Activated CD4-positive, alpha-beta T cell treated with anti-CD3 and anti-CD28 coated beads for 24 hours (primary cell): ENCODE measurements at places on chromosomes 11 and 22.
A peak's percentile ranks its signal among the peaks of the same experiment; 100 is the strongest.

- no peak for DNase-seq
These were observed 1526.5 kb downstream of the LRRC4C start for GRCh38 chr11:39932966-39933365.

DNA sequence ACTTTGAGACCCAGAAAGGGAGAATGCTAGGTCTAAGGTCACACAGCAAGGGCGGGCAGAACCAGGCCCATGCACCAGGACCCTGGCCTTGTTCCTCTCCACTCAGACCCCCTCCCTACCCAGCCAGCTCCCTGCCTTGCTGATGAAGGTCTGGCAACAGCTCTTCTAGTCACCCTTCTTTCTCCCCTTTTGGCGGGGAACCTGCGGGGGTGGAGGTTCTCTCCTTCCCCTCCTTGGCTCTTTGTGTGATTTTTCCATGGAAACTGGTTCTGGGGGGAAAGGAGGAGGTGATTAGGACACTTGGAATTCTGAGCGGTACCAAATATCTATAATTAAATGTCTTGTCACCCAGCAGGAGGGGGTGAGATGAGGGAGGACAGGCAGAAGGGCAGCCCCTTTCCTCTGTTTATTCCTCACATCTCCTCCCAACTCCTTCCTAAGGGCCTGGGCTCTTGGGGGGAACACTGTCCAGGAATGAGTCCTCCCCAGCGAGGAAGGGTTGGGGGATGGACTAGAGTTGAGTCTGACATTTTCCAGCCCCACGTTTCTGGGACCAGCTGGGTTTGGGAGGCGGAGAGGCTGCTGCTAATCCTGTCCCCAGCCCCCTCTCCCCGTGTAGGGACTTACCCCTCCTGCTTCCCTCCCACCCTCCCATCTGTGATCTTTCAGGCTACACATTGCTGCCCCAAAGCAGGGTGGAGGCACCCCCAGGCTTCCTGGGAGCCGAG, 7.4 kb downstream of the ARHGEF17 start:
- DNase-seq, result no peak

- no peak for DNase-seq
These were observed 10.4 kb downstream of the CCKBR start for GRCh38 chr11:6269994-6270393.

DNA sequence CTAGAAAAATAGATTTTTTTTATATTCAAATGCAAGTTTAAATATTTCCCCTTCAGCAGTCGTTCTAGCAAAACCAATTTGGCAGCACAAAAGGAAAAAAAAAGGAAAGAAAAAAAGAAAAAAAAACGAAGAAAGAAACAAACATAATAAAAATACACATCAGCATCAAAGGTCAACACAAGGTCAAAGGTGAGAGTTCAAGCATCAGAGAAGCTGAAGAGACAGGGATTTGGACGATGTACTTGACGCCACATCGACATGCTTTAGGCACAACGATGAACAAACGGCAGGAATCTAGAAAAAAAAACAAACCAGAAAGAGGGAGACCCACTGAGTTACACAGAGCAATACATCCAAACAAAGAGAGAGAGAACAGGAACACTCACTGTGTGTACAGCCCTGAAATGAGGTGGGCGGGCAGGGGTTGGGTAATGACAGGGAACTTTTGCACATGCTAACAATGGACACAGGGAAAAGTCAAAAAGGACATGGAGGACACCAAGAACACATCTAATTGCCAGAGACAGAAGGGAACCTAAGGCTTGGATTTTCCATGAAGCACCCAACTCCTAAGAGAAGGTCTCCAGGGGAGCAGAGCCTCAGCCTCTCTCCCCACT, 19.8 kb upstream of the RAPSN start:
- no peak for DNase-seq

DNA sequence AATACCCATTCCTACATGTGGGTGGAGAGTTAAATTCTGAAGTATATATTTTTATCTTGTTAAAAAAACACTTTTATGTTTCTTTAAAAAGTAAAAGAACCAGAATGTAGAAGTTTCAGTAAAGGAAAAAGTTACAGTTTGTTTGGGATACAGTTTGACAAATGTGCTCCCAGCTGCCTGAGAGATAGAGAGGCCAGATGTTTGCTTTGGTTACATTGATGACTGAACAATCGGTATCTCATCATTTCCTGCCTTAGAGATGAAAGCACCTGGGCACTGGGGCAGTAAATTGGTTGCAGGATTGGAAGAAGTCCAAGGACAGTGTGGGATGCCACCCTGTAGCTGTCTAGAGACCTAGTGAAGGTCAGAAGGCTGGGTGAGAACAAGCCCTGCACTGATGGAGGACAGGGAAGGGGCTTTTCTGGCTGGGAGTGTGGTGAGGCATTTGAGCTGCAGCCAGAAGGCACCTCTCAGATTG, 16.6 kb downstream of the MED15 start:
- DNase-seq, result no peak

DNA sequence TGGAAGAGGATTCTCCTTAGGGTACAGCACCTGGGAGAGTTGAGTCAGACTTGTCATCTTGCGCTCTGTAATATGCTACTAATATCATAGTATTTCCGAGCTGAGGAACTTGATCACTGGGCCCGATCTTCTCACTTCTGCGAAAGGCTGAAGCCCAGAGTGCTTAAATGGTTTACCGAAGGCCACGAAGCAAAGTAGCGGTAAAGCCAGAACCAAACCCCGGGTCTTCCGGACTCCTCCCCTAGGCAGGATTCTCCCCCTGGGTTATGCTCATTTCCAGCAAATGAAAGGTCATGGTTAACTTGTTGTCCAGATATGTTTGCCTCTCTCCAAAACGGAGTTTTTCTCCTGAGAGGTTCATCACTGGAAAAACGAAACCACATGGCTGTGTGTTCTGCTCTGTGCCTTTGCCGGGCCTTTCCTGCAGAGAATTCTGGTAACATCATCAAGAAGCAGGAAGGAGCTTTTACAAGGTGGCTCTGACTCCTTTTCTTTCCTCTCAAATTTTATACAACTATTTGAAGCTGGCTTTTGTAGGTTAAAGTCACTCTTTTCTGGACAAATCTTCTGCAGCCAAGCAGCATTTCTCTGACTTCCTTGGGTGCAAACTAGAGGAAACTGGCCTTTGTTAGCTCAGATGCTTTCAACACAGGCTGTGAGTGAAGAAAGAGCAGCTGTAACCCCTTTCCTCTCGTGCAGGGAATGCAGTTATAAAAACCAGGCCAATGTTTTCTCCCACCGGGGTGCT, 35.5 kb downstream of the UBASH3B start:
- no peak for DNase-seq

DNA sequence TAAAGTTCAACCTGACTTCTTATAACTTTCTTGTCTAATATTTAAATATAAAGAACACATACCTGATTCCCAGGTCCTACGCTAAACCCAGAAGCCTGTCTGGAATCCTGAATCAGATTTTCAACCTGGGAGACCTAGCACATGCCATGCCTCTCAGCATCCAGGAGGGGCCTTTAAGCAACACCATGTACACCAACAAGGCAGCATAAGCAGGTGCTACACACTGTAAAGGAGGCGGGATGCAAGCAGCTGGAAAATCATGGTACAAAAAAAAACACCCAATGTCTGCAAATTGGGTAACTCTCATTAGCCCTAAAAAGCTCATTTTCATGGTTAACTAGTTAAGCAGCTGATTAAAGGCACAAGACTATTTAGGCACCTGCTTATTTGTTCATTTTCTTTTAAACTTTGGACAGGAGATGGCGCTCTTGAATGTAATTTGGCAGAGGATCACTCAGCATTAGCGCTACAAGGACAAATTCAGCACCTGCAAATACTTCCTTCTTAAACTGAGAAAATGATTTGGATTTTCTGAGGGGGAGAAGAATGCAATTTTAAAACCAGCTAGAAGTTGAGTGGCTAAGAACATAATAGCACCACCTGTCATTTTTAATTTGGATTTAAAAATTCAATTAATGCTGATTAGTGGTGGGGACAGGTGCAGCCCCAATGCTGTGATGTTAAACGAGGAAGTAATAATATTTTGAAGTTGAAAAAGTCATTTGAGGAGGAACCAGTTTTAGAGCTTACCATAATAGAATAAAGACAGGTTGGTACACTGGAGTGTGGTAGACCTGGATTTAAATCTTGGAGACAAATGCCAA, 104.0 kb downstream of the FAR1 start:
- peak; percentile 10 for DNase-seq

- DNase-seq, result no peak
These were observed 67.6 kb upstream of the BID start for GRCh38 chr22:17841836-17842235.

DNA sequence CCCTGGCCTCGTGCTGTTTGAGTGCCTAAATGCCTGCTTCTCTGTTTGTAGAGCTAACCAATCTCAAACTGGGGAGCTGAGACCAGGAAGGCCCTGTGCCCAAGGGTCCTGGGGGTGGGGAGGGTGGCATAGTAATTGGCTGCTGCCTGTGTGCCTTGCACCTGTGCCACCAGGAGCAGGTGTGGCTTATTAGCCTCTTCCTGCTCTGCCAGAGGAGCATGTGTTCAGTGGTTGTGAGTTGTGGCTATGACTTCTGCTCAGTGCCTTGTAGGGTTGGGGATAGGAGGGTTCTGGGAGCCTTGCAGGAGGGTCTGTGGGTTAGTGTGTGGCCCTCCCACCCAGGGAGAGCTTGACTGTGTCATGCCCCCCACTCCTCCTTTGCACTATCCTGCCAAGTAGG, 109.2 kb downstream of the ZBTB16 start:
- no peak for DNase-seq

DNA sequence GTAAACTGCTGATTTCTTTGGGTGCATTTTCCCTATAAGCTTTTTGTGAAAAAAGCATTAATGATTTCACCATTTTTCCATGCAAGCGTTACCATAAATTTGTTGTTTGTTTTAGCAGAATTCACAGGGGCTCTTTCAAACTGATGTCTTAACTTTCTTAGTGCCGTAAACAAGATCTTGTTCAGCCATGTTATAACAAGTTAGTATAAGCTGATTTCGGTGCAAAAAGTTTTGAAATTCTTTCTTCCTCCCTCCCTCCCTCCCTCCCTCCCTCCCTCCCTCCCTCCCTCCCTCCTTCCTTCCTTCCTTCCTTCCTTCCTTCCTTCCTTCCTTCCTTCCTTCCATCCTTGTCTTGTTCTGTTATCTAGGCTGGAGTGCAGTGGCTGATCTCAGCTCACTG, 71.7 kb upstream of the CHORDC1 start:
- DNase-seq, result no peak

GRCh38 chr11:2273311-2273710, 2.9 kb upstream of the ASCL2 start:
- no peak for DNase-seq

- peak; percentile 62 for DNase-seq
These were observed at the start of gene NOL12 for GRCh38 chr22:37686002-37686982. TSS of gene NOL12 (plus strand) at chr22:37686343. CDS start at chr22:37686393, 50 bp downstream.

DNA sequence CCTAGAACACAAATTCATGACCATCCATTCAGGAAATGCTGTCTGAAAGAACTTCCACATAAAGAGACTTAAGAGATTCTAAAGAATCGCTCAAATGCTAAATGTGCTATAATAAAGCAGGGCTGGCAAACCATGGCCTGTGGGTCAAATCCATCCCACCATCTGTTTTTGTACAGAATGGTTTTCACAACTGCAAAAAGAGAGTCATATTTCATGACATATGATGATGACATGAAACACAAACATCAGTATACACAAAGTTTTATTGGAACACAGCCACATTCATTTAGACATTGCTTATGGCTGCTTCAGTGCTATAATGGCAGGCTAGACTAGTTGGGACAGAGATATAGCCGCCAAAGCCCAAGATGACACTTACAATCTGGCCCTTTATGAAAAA, 85.1 kb downstream of the RRAS2 start:
- DNase-seq, result no peak

- DNase-seq, result no peak
These were observed 143.2 kb downstream of the CADM1 start for GRCh38 chr11:115361025-115361424.

DNA sequence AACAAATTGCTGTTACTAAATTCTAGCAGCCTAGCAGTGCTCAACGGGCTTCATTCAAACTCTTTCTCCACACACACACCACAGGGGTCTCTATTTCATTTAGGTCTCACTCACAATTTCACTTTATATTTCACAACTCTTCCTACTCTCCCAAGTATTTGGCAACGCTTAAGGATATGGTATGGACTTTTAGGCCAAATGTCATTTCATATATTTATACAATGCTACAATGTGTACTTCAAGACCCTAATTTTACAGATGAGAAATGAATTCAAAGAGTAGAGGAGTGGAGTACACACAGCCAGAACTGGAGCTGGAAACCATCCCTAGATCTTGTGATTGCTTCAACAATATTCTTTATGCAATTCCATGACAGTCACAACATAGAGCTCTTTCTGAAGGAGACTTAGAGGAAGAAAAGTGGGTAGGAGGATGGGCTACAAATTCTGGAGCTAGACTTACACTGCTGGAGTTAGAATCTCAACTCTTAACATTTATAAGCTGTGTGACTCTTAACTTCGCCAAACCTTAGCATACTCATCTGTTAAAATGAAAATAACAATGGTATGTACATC, 2.5 kb upstream of the MS4A13 start:
- DNase-seq, result no peak

DNA sequence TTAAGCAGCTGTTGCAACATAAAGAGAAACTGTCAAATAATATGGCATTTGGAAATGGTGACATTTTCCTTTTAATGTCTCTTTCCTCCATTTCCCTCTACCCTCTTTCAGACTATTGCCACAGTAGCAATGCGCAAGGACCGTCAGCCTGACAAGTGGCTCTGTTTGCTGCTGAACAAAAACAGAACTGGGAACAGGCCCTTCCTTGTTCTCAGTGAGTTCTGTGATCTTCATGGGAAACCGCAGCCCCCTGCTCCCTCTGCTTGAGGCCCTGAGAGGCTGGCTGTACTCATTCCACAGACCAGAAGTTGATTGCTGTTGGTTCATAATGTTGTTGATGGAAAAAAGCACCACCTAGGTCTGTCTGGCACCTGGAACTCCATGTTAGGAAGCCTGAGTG, 559.7 kb downstream of the OPCML start:
- DNase-seq, result no peak

DNA sequence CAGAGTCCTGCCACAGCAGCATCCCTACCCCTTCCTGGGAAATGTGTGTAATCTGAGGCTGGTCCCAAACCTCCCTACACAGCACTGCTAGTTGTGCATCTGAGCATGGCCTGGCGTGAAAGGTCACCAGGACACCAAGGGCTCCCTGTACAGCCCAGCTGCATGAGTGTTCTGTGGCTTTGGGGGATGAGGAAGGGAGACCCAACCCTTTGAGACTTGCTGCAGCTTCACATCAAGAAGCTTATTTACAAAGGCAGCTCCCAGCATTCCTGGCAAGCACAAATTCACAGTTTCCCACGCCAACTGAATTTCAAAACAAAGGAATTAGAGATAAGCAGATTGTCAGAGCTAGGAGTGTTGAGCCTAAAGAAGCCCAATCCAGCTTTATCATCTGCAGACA, 32.2 kb downstream of the CSNK2A3 start:
- DNase-seq, result no peak

- DNase-seq, result no peak
These were observed 15.3 kb downstream of the LINC01488 start for GRCh38 chr11:69496631-69497220.

DNA sequence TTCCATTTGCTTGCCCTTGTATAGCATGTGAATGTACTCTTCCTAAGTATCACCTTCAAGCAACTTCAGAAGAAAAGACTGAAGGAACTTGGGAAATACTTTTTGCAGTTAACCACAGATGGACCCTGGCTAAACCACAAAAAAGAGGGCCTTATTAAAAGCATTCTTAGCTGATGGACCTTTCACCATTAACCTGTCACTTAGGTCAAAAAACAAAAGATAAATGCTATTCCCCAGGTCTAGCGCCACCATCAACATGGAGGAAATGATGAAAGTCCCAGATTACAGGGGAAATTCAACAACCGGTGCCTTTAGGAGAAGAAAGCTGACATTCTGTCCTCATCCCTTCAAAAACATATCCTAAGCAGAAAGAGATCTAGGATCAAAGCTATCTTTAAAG, 29.5 kb downstream of the STK33 start:
- no peak for DNase-seq

GRCh38 chr11:133515107-133515506, 17.2 kb downstream of the OPCML start:
- DNase-seq, result no peak
